ENCODE measurements at places on chromosomes 11 and 22.

DNA sequence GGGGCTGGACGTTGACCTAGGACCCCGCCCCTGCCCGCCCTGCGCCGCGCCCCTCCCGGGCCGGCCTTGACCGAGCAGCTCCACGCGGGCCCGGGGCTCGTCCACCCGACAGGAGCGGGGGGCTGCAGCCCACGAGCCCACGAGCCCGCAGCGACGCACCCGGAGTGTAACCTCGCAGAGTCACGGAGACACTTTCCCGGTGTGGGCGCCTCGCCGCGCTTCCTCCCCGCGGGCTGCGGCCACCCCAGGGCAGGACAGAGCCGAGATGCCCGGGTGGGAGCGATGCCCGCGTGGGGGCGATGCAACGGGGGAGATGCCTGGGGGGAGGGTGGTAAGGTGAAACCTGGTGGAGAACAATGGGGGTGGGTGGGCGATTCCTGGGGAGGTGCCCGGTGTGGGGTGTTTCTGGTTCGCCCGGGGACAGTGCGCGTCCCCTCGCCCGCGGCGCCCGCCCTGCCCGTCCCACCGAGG is 4.9 kb upstream of the ZBED4 start:
- DNase-seq, result no peak

- peak; percentile 94 for DNase-seq
These were observed 38.9 kb upstream of the CSNK2A3 start for GRCh38 chr11:11391796-11392463.

DNA sequence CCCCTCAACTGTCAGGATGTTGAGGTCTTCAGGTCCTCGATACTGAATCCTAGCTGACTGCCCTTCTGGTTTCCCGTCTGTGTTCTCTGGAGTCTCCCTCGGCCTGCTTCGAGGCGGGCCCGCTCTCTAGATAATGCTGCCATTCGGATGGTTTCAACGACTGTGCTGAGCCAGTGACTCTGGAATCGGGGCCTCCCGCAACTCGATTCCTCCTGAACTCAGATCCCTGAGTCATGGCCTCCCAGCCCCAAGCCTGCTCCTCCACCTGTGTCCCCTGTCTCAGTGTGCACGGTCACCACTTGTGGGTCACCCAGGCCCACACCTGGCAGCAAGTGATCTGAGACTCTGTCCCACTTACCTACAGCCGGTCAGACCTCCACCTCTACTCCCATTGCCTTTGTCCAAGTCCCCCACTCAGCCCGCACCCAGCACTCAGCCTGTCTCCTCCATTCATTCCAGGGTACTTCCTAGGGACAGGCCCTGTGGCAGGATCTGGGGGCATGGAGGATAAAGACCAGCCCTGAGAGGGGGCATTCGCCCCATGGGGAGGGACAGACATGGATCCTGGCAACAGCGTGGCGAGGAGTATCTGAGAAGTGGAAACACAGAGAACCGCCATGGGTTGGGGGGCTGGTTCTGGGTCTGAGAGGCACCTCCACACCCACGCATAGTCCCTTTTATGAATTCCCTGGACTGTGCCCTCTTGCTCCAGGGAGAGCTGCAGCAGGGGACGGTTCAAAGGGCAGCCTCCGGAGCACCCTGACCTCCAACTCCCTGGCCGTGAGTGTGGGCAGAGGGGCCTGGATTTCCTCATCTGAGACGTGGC is 14.3 kb downstream of the MPST start:
- no peak for DNase-seq

- no peak for DNase-seq
These were observed 63.4 kb downstream of the CD6 start for GRCh38 chr11:61034704-61035525.

- DNase-seq, result no peak
These were observed 1.1 kb downstream of the IL18BP start for GRCh38 chr11:71999798-72000197.

GRCh38 chr11:62402226-62402959 is 16.4 kb upstream of the SCGB1A1 start:
- DNase-seq, result peak; percentile 24

DNA sequence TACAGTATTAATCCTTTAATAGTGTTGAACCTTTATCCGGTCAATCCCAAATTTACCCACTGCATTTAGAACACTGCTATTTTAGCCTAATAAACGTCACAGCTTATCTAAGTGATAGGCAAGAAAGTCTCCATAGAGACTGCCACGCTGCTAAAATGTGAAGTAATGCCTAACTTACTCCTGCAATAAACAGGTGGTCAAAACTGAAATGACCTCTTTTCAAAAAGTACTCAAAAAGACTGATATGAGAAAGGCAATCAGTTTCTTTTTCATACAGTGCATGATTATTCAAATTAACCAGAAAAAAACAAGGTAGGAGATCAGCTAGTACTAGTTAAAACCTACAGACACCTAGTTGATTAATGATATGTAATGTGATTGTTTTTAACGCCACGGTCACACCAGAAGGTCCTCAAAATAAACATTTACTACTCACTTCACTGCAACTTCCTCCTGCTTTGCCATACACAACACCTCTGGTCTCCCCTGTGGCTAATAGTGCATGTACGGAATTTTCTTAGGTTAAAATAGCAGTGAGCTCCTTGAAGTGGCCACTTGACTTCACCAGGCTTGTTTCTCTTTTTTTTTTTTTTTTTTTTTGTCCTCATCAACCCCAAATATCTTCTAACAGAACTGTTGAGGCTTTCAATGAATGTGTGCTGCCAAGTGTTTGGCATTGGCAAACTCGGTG is 8.8 kb downstream of the ATP5MG start:
- DNase-seq, result no peak

DNA sequence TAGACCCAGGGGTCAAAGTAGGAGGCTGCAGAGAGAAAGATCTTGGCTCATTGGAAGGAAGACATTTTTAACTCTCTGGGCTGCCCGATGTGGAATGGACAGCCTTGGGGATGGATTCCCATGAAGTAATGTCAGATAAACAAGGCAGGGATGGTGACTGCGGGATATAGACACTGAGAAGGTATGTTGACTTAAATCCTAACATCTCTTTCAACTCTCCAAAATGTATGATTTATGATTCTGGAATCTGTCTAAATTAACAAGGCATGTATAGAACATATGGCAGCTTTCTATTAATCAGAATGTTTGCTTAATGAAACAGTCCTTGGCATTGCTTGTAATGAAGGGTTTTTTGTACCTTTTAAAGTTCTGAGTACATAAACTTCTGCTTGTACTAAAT is 56.1 kb upstream of the VSTM5 start:
- peak; percentile 18 for DNase-seq

GRCh38 chr11:93289782-93290463 is 40.6 kb upstream of the DEUP1 start:
- DNase-seq, result peak; percentile 31

DNA sequence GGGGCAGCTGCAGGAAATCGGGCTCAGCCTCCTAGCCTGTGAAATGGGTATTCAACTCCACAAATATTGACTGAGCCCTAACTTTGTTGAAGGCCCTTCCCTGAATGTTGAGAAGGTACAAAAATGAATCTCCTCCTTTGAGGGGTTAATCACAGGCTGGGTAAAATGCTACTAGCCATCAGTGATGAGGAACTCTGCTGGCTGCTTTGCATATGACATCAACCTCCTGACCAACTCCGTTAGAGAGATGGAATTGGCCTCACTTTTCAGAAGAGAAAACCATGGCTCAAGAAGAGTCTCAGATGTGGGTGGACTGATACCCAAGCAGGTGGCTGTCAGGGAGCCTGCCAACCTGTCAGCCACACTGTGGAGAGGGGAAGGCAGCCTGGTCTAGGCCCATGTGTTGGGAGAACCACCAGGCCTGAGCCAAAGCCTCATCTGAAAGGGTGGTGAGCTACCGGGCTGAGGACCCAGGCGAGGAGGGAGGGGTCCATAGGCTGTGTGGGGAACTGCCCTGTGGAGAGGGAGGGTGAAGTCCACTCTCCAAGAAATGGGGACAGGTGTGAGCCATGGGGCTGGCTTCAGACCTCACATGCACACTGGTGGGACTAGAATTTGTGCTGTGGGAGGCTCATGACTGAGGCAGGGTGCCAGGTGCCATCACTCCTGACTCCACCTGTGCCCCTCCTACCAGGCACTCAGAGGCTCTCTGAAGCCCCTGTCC is 11.8 kb downstream of the CDCA5 start:
- DNase-seq, result no peak

DNA sequence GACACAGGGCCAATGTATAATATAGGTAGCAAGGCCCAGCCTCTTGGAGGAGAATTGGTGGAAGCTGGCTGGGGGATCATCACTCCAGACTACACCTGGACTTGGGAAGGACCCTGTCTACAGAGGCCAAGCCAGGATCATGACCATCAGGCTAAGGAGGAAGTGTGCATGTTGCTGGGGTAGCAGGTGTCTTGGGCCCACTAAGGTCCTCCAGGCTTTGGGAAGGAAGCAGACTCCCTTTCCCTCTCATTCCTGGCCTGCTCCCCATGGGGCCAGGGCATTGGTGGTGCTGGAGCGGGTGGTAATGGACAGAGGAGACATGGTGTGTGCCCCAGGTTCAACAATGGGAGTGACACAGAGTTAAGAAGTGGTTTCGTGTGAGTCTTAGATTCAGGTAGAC is 16.0 kb upstream of the TUB start:
- DNase-seq, result no peak

DNA sequence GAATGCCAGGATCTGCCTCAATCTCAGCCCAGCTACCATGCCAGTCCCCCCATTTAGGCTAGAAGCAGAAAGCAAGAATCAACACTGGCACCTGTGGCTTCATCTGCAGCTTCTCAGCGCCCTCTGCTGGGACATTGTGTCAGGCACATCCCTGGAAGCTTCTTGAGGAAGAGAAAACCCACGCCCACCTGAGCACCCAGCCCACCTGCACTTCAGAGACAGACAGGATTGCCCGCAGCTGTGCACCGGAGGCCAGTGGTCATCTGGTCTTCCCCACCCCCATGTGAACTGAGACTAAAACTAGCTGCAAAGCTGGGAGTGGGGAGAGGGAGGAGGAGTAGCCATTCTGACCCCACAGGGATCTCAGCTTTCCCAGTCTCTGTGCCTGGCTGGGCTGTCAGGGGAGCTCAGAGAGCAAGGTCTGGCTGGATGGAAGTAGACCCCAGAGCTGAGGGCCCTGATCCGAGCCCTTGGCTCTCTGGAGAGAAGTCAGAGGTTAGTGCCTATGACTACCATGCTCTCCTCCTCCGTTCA is 66.8 kb downstream of the FEZ1 start:
- peak; percentile 44 for DNase-seq

DNA sequence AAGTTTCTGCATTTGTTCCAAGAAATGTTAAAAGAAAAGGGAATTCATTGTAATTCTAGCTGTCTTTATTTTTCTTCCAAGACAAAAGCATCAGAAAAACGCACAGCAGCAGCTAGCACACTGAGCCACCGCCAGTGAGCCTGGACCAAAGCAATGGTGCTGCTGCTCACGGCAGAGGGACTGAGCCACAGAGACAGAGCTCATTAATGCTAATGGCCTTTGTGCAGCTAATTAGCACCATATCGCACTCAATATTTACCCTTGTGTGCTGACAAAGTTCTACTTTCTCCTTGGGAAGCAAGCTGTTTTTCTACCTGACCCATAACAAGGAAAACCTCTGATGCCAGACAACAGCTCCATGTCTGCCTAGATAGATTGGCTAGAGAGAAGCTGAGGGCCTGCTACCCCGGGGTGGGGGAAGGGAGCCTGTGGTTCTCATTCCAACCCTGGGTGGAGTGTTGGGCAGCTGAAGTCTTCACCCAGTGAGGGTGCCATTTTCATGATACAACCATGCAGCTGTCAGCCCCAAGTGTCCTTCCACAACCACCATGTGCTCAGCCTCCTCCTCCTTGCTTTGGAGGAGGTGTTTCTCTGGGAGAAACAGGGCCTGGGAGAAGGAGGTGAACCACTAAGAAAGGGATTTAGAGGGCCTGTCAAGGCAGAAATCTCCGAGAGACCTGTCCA is 131.1 kb upstream of the NCAM1 start:
- DNase-seq, result no peak

DNA sequence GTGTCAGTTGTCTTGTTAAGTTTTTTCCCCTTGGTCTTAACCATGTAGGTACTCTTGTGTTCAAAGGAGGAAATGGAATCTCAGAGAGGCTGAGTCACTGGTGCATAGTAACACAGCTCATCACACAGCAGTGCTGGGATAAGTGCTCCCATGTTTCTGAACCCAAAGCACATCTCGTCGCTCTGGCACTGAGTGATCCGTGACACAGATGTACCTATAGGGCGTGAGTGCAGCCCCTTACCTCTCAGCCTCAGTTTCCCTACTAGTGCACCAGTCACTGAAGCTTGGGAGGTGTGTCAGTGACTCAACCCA is 234.0 kb downstream of the ST3GAL4 start:
- peak; percentile 12 for DNase-seq

- DNase-seq, result no peak
These were observed 3.3 kb downstream of the EPS8L2 start for GRCh38 chr11:709109-709997.

GRCh38 chr11:57482782-57483561 is 22.6 kb downstream of the RTN4RL2 start:
- DNase-seq, result peak; percentile 35

- DNase-seq, result peak; percentile 85
These were observed at the start of gene CASP4 for GRCh38 chr11:104968355-104968855. Gene CASP4, minus strand, starts transcription at chr11:104968574. Its CDS starts 49 bp downstream, at chr11:104968525.

DNA sequence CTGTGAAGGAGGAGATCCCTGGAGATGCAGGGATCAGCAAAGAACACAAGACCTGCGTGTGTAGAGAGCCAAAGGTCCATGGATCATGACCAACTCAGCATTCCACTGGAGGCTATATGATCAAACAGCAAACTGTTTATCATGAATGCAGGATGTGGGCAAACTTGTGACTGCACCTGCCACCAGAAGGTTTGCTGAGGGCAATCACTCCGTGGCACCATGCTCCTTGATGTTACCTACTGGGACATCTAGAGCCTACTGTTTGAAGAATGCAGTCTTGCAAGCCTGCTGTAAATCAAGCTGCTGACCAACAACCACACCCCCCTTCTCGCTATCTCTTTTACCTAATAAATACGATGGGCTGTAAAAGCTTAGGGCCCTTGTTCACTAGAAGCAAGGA is 9.7 kb downstream of the SCGB1D2 start:
- no peak for DNase-seq

- DNase-seq, result peak; percentile 18
These were observed 9.4 kb downstream of the BCL2L13 start for GRCh38 chr22:17647991-17648390.

DNA sequence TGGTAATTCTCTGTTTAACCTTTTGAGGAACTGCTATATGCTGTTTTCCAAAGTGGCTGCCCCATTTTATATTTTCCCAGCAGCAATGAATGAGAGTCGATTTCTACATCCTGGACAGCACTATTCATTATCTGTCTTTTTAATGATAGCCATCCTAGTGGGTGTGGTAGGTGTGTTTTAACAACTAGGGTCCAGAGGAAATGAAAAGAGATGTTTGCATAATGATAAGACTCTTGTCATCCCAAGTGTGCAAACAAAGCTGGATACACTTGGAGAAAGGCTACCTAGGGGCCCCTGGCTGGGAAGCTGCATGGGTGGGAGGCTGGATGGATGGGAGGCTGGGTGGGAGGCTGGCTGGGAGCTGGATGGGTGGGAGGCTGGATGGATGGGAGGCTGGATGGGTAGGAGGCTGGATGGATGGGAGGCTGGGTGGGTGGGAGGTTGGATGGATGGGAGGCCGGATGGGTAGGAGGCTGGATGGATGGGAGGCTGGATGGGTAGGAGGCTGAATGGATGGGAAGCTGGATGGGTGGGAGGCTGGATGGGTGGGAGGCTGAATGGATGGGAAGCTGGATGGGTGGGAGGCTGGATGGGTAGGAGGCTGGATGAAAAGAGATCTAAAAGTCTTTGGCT is 158.0 kb downstream of the DSCAML1 start:
- DNase-seq, result no peak
